ENCODE measurements at places on chromosomes 16 and 17.

GRCh38 chr17:51103050-51103449, 17.6 kb downstream of the SPAG9 start:
- no peak for DNase-seq

DNA sequence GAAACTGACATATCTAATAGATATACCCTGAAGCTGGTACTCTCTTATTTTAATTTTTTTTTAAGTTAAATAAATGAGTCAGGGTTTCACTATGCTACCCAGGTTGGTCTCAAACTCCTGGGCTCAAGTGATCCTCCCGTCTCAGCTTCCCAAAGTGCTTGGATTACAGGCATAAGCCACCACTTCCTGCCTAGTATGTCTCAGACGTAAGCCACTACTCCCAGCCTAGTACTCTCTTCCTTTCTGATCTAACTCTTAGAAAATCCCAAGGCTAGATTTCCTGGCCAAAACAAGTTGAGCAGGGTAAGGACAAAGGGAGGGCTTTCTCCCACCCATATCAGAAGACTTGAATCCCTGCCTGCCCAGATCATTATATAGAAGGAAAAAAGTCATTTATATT, 33.7 kb downstream of the HOXB1 start:
- no peak for DNase-seq

- no peak for DNase-seq
Measured at GRCh38 chr17:28511858-28512461, 5.8 kb downstream of the FOXN1 start.

DNA sequence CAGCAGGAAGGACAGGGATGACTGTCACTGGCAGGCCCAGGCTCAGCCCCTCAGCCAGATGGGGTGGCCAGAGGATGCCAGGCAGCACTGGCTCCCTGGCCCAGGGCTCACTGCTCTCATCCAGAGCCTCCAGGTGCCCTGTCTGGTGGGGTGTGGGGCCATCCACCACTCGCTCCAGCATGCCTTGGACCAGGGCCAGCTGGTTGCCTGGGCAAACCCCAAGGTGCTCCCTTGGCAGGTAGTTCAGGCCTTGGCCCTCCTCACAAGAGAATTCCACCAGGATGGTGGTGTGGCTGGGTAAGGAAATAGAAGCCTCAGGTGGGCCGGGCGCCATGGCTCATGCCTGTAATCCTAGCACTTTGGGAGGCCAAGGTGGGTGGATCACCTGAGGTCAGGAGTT, 29.4 kb downstream of the LGALS9 start:
- DNase-seq: no peak

- DNase-seq: peak; percentile 73
Measured at GRCh38 chr16:50152351-50152806, 727 bp upstream of the TENT4B start.
